ENCODE measurements at places on chromosomes 13 and 19.
A peak's percentile ranks its signal among the peaks of the same experiment; 100 is the strongest.

DNA sequence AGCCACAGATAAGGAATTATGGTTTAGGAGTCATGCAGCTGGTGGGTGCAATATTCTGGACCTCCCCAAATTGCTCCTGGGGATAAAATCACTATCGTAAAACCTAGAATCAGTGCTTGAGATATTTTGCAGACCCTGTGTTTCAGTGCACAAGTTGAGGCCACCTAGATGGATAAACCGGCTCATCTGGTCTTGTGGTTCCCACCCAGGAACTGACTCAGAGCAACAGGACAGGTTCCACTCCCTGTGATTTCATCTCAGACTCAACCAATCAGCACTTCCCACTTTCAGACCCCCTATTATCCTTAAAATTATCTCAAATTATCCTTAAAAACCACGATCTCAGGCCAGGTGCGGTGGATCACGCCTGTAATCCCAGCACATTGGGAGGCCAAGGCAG lies 21.0 kb downstream of the FBXL12 start:
- no peak overlapping the region for H3K27ac ChIP-seq
- no peak for DNase-seq
- no peaks in the 10 kb centered on the region for H3K36me3 ChIP-seq
- no peak overlapping the region for H3K4me3 ChIP-seq
- no peaks in the 10 kb centered on the region for H3K4me1 ChIP-seq

DNA sequence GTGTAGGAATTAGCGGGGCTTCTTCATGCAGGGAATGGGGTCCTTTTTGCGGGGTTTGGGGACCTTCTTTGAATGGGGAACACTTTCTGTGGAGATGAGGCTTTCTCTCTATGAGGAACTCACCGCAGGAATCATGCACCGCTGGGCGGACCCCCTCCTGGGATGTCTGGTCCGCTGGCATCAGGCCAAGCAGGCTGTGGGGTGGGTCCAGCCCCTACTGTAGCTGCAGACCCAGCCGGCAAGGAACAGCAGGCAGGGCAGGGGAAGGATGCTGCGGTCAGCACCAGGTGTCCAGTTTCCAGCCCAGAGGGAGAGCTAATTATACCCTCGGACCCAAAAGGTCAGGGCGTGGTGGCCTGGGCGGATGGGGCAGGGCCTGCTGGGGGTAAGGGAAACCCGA lies 1.8 kb downstream of the MYBPC2 start:
- no peaks in the 10 kb centered on the region for H3K27me3 ChIP-seq
- H3K4me1 ChIP-seq, result peaks cover 5% of the 10 kb centered on the region
- DNase-seq, result no peak
- no peak overlapping the region for H3K4me3 ChIP-seq
- H3K27ac ChIP-seq, result no peak overlapping the region

DNA sequence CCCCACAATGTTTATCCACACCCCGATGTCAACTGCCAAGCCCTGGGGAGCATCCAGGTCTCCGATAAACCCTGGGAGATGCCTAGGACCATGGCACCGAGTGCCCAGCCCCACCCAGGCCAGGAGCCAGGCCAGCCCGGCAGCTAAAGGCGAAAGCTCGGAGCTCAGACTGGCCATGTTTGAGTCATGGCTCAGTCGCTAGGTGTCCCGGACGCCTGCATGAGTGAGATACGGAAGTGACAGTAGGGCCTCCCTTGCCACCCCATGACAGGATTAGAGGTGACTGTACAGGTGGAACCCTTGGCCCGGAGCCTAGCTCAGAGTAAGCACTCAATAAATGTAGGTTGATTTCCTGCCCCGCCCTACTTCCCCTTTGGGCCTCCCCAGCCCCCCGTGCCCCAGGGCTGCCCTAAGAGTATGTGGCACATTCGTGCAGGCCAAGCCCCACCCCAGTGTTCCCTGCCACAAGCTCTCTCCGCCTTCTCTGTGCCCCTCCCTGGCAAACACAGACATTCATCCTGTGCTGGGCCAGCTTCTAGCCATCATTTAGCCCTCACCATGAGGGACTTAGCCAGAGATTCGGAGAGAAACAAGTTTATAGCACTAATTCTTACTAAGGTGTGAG lies 5.8 kb upstream of the TPM4 start:
- H3K27ac ChIP-seq, result peak overlapping the region; percentile 88
- peak; percentile 88 for DNase-seq
- no peaks in the 10 kb centered on the region for H3K36me3 ChIP-seq
- no peaks in the 10 kb centered on the region for H3K27me3 ChIP-seq
- peaks cover 61% of the 10 kb centered on the region for H3K4me1 ChIP-seq

GRCh38 chr19:49067554-49067953 lies 2.9 kb upstream of the NTF4 start:
- no peak overlapping the region for H3K27ac ChIP-seq
- no peak overlapping the region for H3K4me3 ChIP-seq
- peaks cover 99% of the 10 kb centered on the region for H3K27me3 ChIP-seq
- no peak for DNase-seq

DNA sequence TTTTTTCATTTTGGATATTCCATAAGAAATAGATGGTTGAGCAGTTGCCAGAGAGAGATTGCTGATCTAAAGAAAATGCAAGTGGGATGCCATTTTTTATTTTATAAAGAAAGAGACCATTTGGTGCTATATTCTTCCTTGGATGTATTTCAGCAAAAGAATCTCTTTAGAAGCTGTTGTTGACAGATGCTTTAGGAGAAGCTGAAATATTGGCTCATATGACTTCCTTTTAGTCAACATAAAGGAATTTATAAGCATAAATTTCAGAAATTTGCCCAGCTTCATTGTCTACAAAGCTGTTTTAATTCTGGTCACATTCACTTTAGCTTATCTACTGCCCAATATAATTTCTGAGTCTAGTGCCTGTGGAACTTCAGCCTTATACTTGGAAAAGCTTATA lies 36.9 kb downstream of the POLR1D start:
- H3K4me1 ChIP-seq, result no peaks in the 10 kb centered on the region
- no peak overlapping the region for H3K4me3 ChIP-seq
- no peak overlapping the region for H3K27ac ChIP-seq

DNA sequence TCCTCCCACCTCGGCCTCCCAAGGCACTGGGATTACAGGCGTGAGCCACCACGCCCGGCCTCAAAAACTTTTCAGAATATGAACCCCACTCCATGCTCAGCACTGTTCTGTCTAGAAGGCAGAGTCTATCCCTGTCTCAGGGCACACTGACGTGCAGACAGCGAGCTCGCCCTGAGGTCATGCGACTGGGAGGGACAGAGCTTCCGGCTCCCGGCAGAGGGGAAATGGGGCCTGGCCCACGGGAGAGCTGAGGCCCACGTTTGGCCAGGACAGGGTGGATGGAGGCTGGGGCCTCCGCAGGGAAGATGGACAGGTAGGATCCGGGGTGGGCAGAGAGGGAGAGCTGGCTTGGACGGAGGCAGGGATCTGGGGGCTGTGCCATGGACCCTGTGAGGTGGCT lies 2.8 kb upstream of the AZU1 start:
- H3K36me3 ChIP-seq, result no peaks in the 10 kb centered on the region
- H3K4me3 ChIP-seq, result no peak overlapping the region
- no peak for DNase-seq
- H3K27ac ChIP-seq, result no peak overlapping the region
- peaks cover 3% of the 10 kb centered on the region for H3K4me1 ChIP-seq

DNA sequence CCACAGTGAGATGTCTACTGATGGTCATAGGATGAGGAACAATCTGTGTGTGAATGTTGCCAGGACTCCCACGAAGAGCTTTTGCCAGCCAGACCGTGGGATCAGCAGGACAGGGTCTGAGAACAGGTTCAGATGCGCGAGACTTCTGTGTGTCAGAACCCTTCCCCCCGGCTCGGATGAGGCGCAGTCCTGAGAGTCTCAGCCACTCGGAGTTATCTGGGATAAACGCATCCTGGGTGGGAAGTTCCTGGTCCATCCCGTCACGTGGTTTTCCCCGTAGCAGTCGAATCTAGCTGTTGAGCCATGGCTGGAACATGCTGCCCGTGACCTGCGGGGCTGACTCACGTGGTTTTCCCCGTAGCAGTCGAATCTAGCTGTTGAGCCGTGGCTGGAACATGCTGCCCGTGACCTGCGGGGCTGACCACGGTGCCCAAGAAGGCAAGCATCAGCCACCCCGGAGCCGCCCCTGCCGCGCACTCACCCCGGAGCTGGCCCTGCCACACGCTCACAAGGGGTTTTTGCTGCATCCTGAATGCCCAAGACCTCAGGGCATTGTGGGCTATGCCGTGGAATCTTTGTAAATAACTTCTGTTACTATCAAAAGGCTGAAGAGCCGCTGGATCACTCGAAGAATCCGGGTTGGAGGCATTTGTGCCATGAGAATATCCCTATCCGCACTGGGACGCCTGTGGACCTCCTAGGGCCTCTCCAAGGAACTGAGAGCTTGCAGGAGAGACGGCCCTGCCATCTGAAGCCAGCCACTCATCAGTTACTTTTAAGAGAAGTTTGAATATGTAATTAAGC lies 130.8 kb upstream of the MCF2L start:
- H3K4me3 ChIP-seq, result no peak overlapping the region
- no peak for DNase-seq
- H3K27ac ChIP-seq, result no peak overlapping the region
- H3K36me3 ChIP-seq, result peaks cover 96% of the 10 kb centered on the region

GRCh38 chr13:110447058-110447511 lies 114.4 kb downstream of the RAB20 start:
- no peaks in the 10 kb centered on the region for H3K27me3 ChIP-seq
- peaks cover 45% of the 10 kb centered on the region for H3K36me3 ChIP-seq
- H3K4me1 ChIP-seq, result peaks cover 11% of the 10 kb centered on the region
- DNase-seq, result no peak
- no peak overlapping the region for H3K27ac ChIP-seq

DNA sequence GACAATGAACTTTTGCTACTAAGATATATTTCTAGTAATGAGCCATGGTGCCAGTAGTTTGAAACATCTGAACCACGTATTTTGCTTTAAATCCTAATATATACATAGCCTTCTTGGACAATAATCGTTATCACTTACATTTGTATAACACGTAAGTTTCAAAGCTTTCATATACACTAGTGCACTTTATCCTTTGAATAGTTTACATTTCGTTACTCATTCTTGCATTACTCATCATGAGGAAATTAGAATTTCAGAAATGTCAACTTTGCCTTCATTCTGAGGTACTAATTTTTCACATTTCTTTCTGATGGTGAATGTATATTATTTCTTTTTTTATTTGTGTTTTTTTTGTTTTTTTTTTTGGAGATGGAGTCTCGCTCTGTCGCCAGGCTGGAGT lies 5.8 kb downstream of the KBTBD7 start:
- H3K27me3 ChIP-seq, result no peaks in the 10 kb centered on the region
- no peak overlapping the region for H3K27ac ChIP-seq
- DNase-seq, result no peak
- H3K4me1 ChIP-seq, result no peaks in the 10 kb centered on the region

DNA sequence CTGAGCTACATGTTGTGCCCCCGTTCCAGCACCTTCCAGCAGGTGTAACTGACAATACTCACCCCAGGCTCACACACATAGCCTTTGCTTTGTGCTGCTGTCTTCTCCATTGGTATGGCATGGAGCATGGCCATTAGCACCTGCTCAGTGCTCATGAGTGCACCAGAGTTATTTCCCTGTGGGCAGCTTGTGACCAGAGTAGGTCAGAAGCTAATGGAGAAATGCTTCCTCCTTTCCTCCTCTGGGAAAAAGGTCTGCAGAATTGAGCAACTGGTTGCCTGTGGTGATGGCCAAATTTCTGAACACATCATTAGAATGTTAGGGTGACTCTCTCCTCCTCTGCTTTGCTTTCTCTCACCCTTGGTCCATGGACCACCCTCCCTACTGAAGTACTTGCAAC lies 344.5 kb upstream of the TMTC4 start:
- H3K36me3 ChIP-seq, result no peaks in the 10 kb centered on the region
- no peaks in the 10 kb centered on the region for H3K4me1 ChIP-seq
- H3K4me3 ChIP-seq, result no peak overlapping the region
- no peak for DNase-seq
- no peaks in the 10 kb centered on the region for H3K27me3 ChIP-seq
- no peak overlapping the region for H3K27ac ChIP-seq

GRCh38 chr13:95192998-95193397 lies 108.3 kb downstream of the ABCC4 start:
- H3K27ac ChIP-seq, result peak overlapping the region; percentile 23
- H3K27me3 ChIP-seq, result no peaks in the 10 kb centered on the region
- H3K4me1 ChIP-seq, result no peaks in the 10 kb centered on the region
- H3K4me3 ChIP-seq, result no peak overlapping the region
- no peak for DNase-seq
- H3K36me3 ChIP-seq, result no peaks in the 10 kb centered on the region

DNA sequence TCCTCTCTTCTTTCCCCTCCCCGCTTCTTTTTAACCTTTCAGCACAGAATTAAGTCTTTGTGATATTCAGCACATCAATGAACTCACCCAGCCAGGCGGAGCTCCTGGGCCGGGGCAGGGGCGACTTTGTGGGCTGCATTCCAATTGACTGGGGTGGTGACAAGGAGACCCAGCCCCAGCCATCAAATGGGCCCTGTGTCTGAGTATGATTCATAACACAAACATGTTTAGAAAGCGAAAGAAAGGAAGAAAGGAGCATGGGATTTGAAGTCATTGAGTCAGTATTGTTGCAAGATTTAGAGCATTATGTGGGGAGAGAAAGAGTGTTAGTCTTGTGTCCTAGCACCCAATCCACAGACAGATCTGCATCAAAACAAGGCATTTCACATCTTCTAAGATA lies 185.3 kb downstream of the LHFPL6 start:
- no peak overlapping the region for H3K27ac ChIP-seq
- H3K4me1 ChIP-seq, result peaks cover 7% of the 10 kb centered on the region
- DNase-seq, result no peak
- no peaks in the 10 kb centered on the region for H3K27me3 ChIP-seq
- no peak overlapping the region for H3K4me3 ChIP-seq
- H3K36me3 ChIP-seq, result no peaks in the 10 kb centered on the region

GRCh38 chr19:2810141-2811091 lies 9.3 kb upstream of the ZNF554 start:
- H3K27me3 ChIP-seq, result no peaks in the 10 kb centered on the region
- H3K4me1 ChIP-seq, result no peaks in the 10 kb centered on the region
- DNase-seq, result peak; percentile 80
- H3K4me3 ChIP-seq, result no peak overlapping the region
- peaks cover 89% of the 10 kb centered on the region for H3K36me3 ChIP-seq
- no peak overlapping the region for H3K27ac ChIP-seq

Data from left lung (tissue), 14 donors.